Parietal lobe (tissue), 2 donors: ENCODE measurements at places on chromosomes 1 and 21. TPM values are rescaled to one million over a fixed set of nuclear protein-coding genes. Genes with fewer than 3 reads are reported as not detected.

IGSF21 gene
- total RNA-seq = 66.0 TPM

KCNH1 gene
- 5.6 TPM for total RNA-seq

LCE1C gene
- total RNA-seq = not detected

MCOLN3 gene
- not detected for total RNA-seq

ITGB2 gene
- 8.5 TPM for total RNA-seq

PAQR6 gene
- total RNA-seq = 6.6 TPM

ACTL8 gene
- not detected for total RNA-seq

LMX1A gene
- total RNA-seq = 0.31 TPM

GREM2 gene
- total RNA-seq = 5.0 TPM

KCNQ4 gene
- 1.9 TPM for total RNA-seq

SLC30A10 gene
- 22.8 TPM for total RNA-seq

LCE1B gene
- total RNA-seq = not detected

GBP7 gene
- total RNA-seq = not detected
